ENCODE measurements at places on chromosomes 12 and 14.

- no peak for DNase-seq
Observed at GRCh38 chr12:79082595-79082994, 218.0 kb downstream of the SYT1 start.

- no peak for DNase-seq
Observed at GRCh38 chr14:34935488-34935887, 47.3 kb upstream of the SRP54 start.

GRCh38 chr14:35750202-35750904 is 58.7 kb downstream of the RALGAPA1 start:
- DNase-seq = no peak

DNA sequence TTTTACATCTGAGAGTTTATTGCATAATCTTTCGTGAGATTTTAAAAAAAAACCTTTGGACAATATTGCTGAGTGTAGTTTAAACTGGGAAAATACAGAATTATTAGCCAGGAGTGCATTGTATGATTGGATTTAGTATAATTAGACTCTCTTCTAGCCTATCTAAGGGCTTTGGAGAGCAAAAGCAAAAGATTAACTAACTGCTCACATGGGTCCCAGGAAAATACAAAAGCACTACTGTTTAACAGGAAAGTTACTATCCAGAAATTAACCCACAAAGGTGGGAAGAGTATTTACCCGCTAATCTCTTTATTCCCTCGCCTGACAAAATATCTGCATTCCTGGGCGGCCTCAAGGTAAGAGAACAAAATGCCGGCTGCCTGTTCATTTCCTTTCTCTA is 309.5 kb downstream of the ATXN7L3B start:
- DNase-seq = no peak

DNA sequence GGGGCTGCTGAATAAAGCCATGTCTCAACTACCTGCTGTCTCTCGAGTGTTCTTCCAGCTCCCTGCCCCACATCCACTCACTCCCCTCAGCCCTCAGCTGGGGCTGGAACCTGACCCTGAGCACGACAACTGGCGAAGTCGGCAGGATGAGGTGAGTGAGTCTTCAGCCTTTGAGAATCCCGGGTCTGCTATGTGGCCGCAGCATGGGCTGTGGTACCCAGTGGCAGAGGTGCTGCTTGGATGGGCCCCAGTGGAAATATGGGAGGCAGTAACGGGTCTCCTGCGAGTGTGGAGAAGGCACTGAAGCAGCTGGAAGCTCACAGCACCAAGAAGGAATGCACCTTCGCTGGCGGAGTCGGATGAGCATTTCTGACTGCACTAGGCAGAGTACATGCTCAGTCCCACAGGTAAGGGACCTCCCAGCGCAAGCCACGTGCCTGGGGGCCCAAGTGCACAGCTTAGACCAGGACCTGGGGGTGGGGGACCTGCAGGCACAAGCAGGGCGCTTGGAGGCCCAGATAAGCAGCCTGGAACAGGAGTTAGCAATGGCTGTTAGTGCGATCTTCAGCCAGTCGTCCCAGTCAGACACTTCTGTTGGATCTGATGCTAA is 95.5 kb upstream of the TMPO start:
- no peak for DNase-seq

GRCh38 chr14:22850944-22851764 is 14.8 kb downstream of the MMP14 start:
- DNase-seq = no peak

GRCh38 chr12:101859664-101860607 is 17.4 kb upstream of the DRAM1 start:
- no peak for DNase-seq

DNA sequence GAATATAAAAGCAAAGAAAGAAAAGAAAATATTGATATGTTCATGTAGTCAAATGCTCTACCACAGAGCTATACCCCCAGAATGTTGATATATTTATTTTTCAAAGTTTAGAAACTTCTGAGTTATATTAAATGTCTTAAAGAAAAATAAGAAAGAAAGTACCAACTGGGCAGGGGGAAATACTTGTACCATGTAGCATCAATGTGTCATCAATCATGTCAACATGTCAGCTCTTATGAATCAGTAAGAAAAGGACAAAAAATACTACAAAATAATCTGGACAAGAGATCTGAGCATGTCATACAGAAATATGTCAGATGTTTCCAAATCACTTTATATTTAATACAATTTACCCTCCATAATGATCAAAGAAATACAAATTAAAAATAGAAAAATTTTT is 595.1 kb upstream of the ATP2B1 start:
- no peak for DNase-seq

DNA sequence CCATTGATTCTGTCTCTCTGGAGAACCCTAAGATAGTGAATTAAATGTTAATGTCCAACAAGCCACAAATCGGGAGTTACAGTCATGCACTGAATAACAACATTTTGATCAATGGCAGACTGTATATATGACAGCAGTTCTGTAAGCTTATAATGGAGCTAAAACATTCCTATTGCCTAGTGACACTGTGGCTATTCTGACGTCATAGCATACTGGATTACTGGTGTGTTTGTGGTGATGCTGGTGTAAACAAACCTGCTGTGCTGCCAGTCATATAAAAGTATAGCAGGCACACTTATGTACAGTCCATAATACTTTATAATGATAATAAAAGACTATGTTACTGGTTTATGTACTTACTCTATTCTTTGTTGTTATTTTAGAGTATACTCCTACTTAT is 56.7 kb upstream of the BICD1 start:
- DNase-seq = no peak
